ENCODE measurements at places on chromosomes 7 and 10.

DNA sequence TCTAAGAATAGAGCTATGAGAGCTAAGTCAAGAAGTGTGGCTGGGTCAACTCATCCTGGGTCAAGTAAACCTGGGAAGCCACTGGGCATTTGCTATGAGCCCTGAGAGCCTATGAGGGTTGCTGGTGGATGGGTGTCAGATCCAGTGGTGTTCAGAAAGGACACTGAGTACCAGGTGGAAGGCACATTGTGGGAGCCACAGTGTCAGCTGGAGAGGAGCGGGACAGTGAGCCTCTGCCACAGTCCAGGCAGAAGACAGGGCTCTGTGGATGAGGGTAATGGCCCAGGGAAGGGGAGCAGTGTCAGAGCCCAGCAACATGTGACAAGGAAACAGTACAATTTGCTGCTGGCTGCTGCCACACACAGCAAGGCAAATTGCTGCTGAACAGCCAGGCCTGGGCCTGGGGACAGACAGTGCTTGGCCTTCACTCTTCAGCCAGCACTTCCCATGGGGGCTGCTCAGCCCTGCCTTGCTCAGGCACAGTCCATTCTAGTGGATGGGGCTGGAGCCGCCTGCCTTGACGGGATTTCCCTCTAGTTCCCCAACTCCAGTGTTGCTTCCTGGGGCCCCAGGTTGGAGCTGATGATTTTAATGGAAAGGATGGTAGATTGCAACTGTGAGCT, 90.9 kb upstream of the CHST15 start:
- no peak for DNase-seq

- DNase-seq: no peak
Observed at GRCh38 chr7:12299367-12299766, 88.3 kb downstream of the TMEM106B start.

DNA sequence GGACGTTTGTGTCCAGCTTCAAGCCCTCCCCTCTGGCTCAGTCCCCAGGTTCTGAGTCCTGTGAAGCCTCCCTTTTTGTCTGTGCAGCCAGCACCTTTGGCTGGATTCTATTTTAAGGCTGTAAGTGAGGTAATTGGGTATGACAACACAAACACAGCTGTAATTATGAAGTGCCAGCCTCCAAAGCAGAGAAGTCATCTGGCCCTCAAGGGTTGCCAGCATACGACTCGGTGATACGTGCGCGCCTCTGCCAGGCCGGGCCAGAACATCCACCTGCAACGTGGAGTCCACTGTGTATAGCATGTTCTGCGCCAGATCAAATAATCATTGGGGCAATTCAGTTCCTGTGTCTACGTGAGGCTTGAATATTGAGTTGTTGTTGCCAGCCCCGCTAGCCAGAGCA, 6.7 kb upstream of the FAM180A start:
- no peak for DNase-seq

GRCh38 chr7:98204670-98205069, 6.6 kb upstream of the BHLHA15 start:
- DNase-seq: no peak

DNA sequence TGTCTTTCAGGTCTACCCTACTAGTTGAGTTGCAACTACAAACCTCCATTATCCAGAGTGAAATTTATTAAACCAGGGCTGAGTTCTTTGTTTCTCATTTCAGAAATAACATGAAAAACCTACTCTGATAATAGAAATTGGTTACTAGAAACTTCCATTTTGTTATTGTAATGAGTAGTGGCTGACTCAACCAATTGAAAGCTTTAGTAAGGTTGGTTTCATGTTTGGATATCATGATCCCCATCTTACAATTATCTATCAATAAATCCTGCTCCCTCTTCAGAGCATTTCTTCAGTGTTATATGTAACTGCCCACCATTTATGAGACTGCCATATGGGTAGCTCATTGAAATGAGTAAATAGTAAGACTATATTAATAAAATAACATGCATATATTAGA, 16.9 kb downstream of the MDFIC start:
- DNase-seq: no peak

- DNase-seq: no peak
Observed at GRCh38 chr7:40047661-40048060, 86.8 kb downstream of the MPLKIP start.

DNA sequence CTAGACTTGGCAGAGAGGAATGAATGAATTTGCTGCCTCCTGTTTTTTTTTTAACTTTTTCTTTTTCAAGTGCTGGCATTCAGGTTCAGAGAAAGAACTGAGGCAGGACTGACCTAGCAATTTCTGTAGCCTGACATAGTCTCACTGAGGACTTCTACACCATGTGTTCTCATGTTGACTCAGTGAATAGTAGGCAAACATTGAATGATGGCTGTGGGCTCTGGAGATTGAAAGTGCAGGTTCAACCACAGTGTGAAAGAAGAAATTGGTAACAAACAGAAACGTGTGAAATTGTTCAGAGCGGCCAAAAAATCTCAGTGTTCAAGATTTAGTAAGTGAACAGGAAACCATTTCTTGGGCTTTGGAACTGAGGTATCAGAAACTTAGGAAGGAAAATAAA, 322.4 kb upstream of the GHITM start:
- DNase-seq: no peak

GRCh38 chr7:13880789-13881188, 108.7 kb downstream of the ETV1 start:
- DNase-seq: no peak

- no peak for DNase-seq
Observed at GRCh38 chr10:14858338-14858960, 20.2 kb upstream of the SUV39H2 start.

DNA sequence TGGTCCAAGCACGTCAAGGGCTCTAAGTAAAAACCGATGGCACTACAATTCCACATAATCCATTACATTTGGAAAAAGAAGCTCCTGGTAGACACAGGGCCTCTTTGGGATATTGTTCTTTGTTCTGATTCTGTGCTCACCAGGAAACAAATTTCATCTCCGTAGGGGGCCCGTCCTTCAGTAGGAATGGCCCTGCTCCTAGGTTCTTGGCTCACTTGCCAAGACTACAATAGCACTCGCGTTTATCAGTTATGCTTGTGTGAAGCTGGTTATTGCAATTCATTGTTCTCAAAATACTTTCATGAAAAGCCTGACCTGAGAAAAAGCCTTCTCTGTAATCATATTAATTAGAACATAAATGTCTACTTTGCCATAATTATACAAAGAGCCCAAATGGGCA, 10.3 kb upstream of the ZC3HAV1L start:
- no peak for DNase-seq

Data from stimulated activated naive CD4-positive, alpha-beta T cell (primary cell).